ENCODE measurements at places on chromosomes 4 and X.

DNA sequence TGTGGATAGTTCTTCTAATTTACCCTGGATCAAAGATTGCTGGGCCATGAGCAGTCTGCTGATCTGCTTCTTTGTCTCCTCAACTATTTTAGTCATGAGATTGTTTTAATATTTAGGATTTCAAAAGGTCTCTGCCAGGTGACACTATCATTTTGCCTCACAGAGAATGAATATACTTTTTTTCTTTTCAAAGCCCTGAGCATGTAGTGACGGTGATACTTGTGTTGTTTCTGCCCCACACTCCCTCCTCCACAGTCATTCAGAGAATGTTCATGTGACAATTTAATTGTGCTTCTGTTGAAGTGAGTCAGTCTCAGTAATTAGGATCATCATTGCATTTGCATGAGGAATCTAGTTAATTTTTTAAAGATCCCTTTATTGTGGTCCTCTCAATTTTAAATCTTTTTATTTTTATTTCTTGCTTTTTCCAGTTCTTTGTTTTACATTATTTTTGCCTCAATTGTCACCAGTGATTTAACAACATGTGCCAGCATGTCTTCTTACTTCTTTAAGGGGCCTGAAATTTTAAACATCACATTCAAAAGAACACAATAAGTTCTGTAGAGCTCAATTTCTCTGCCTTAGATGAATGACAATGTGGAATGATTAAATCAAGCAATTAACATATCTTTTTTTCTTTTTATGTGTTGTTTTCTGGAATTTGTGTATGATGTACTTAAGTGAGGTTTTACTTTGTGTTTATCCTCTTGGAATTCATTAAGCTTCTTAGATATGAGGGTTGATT is 12.3 kb downstream of the MMRN1 start:
- no peak for DNase-seq

GRCh38 chr4:79467246-79467932 is 59.4 kb upstream of the GK2 start:
- DNase-seq = no peak

DNA sequence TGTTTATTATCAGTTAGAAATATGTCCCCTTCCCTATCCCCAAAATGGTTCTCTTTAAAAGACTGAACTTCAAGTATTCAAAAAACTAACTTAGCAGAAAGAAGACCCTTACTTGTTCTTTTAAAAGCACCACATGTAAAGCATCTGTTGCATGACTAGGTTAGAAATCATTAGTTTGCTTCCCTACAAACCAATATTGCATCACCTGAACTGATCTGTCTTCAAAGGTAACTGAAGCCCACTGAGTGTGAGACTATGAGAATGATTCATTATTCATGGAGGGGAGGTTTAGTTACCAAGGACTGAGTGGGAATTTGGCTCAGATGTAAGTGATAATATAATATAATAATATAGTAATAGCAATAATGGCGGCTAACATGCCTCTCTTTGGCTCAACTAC is 231.7 kb downstream of the SPRY1 start:
- DNase-seq = no peak

DNA sequence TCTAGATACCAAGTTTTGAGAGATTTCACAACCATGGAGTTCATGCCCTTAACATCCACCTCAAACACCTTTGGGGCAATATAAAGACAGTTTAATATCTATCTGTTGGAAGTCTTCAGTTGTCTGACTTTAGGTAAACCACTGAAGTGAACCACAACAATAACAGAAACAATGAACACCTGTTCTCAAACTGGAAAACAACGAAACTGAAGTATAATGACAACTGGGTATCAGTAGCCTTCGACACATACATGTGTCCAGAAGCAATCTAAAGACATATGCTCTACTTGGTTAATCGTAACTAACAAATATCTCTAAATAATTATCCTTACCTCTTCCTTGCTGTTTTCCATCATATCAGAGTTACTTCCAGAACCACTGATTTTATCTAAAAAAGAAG is 87.8 kb downstream of the ATRX start:
- no peak for DNase-seq

DNA sequence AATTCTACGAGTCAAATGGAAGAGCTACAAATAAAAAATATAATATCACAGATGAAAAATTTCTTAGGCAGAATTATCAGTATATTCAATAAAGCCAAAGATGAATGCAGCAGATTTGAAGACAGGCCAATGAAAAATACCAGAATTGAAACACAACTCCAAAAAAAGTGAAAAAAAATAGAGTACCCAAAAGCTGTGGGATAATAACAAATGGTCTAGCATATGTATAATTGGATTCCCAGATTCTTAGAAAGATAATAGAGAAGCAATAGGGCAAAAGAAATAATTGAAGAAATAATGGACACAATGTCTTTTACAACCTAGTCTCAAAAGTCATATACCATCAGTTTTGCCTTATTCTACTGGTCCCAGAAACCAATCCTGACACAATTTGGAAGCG is 4.4 kb downstream of the ANAPC10 start:
- no peak for DNase-seq

DNA sequence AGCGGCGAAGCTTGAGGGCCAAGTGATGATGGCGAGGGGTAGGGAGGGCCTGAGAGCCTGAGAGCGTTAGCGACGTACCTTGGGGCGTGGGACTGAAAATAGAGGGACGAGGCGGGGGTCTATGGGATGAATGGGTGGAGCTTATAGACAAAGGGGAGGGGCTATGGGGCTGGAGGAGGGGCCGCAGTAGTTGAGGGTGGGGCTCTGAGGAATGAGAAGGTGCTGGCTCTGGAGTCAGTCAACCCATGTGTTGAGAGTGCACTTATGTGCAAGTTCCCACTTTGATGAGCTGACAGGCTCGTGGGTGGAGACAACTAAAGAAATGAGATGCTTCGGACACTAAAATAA is 488 bp downstream of the TBC1D25 start:
- peak; percentile 19 for DNase-seq

DNA sequence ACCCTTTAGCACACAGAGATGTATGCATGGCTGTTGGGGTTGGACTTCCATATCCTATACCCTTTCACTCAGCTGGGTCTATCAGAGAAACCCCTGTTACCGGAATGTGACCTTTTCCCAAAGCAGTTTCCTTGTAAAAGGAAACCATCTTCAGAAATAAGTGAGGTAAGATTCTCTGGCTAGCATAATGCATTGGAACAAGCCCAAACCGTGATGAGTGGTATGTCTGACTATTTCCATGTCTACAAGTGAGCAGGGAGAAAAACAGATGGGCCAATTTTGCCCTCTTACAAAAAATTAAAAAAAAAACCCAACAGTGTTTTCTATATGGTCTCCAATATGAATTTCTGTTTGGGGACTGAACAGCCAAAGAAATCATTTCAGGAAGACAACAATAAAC is 283.9 kb downstream of the SMARCA1 start:
- DNase-seq = no peak

DNA sequence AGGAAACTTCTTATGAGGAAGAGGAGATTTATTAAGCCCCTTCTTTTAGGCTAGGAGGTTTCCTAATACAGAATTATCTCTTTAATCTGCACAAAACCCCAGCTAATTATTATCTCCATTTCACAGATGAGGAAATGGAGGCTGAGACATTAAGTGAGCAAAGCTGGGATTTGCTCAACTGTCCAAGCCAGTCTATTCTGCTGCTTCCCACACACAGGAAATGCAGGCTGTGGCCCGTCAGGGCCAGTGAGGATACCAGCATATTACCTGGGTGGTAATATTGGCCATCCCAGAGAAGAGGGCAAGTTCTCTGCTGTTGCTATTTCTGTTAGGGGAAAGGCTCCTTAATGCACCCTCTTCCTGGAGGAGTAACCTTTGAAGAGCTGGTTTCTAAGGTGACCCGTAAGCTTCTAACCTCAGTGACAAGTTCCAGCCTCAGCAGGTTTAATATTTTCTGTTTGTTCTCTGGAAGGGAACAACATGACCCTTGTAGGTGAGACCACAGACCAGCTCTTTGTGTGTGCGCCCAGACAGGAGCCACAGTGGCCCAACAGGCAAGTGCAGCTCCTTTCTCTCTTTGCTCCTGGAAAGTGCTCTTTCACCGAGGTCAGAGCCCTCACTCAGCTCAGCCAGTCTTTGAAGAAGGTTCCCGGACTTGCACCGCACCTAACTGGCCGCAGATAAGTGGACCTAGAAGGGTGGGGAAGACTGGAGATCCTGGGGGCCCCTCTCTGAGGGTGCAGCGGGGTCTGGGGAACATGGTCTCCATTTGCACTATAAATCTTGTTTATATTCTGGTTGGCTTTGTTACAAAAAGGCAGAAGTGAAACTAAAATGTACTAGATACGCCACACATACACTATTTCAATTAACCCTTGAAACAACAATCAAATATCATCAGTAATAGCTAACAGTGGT is 35.5 kb downstream of the TBC1D9 start:
- no peak for DNase-seq

Measured in activated CD4-positive, CD25-positive, alpha-beta regulatory T cell treated with anti-CD3 and anti-CD28 coated beads, Interleukin-2, amount 50 U/mL, for 16 hours (primary cell).